Neuronal stem cell (in vitro differentiated cells): ENCODE measurements at places on chromosomes 7 and 10.
A peak's percentile ranks its signal among the peaks of the same experiment; 100 is the strongest.

DNA sequence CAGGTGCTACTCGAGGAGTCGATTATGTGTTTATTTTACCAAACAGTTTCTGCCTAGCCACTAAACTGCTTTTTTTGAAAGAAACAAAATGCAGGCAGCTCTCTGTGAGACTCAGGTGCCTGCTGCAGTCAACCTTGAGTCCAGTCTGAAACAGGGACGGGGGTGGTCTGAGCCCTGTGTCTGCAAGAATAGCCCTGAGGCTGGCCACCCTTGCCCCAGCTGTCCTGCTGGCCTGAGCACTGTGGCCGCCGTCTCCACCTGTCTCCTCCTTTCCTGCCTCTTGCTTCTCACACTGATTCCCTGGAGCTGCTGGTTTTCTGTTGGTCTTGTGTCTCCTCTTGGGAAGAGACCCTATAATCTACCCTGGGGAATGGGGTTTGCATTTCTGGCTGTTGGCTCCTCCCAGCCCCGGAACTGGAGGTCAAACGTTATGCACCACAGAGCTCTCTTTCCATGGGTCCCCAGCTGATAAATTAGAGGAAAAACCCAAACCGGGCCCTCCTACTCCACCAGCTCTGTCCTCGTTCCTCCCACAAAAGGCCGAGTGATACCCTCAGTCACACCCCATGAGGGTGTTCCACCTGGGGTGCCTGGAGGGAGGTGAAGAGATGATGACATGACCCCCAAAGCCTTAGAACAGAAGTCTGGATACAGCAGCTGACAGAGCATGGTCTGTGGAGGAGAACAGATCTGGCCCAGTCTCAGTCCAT is 15.0 kb upstream of the SLC18A3 start:
- no peak for DNase-seq

DNA sequence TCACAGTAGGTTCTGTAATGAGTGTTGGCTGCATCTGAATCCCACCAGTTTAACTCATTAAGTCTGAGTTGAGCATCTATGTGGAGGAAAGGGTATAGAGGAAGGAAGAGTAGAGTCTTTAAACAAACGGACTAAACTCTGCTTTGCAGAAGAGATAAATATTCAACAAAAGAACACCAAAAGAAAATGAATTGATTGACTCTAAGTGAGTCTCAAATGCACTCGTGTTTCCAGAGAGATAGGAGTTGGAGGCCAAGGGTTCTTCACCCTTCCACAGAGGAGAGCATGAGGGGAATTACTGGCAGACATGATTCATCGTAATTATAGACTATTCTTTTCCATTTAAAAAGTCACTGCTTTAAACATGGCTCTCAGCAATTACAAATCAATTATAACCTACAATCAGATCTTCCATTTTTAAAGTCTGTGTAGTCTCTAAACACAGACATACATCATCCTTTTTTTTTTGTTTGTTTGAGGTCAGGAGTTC is 56.3 kb downstream of the PLPP4 start:
- no peak for DNase-seq

DNA sequence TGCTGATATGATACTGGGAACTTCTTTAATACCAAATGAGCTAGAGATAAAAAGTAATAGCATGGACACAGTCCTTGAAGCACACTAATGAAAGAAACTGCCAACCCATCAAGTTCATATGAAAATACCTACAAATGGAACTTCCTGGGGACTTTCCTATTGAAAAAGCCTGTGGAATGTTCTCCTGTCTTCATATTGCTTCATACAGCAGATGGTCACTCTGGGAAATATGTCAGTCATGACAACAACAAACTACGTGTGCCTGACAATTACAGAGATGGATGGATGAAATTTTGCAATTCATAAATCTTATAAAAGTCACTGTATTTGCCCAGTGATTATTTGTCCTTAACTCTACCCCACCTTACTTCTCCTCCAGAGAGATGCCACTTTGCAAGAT is 106.6 kb upstream of the COL1A2 start:
- DNase-seq: no peak

DNA sequence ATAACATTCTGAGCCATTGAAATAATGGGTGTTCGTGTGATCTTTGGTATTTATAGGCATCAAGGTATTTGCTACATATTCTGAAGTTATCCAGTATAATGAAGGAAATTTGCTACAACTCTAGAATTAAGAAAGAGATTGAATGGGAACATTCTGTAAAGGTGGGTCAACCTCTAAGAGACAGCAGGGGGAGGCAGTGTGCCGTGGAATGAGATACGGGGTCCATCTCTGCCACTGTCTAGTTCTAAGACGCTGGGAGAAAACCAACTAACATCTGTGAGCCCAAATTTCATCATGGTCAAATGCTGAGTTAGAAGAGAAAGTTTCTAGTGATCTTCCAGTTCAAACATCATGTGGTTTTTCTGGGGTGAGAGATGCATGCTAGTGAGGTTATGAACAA is 368.9 kb downstream of the SORCS1 start:
- peak; percentile 37 for DNase-seq

- DNase-seq: no peak
Measured at GRCh38 chr10:5092848-5093790, 1.1 kb upstream of the AKR1C3 start.

DNA sequence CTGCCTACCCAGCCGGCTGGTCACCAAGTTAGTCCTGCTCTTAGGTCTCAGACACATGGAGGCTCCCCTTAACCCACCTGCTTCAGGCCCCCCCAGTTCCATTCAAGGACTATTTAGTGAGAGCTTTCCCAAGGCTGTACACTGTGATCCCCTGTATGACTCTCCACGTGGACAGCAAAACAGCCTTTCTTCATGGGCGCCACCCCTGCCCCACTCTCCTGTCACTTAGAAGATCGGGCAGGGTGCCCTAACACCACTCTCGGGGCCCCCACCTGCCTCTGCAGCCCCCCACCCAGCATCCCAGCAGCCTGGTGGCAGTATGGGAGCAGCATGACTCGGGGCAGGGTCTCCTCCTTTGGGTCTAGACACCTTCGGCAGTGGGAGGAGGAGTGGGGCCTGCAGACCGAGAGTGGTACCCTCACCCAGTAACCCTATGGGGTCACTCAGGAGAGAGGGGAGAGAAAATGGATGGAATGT is 116.6 kb downstream of the PTPN20 start:
- DNase-seq: no peak

DNA sequence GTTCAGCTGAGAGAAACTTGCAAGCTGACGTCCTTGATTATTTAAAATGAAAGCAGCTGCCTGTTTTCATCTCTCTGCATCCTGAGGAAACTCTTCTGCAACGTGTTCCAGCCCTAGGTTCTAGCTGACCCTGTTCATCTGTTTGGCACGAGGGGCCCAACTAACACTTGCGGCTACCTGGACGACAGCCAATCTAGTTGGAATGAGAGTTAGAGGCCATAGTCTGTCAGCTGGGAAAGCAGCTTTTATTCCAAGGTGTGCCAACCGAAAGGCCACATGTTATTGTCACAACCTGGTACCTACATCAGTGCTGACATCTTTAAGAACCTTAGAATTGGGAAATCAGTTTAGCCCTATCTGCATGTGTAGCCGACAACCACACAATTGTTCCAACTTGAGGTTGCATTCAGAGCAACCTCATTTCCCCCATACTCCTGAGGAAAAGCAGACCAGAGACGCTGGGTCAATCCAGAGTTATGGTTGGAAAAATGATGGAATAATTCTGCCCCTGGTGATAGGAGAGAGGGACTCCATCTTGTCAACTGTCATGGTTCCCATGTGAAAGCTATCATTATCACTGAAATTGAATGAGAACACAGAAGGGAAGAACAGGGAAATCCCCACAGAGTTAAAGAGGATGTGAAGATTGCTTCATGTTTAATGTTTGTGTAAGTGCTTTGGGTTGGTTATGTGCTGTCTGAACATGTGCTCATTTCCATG is 121.6 kb downstream of the EGFR start:
- no peak for DNase-seq

DNA sequence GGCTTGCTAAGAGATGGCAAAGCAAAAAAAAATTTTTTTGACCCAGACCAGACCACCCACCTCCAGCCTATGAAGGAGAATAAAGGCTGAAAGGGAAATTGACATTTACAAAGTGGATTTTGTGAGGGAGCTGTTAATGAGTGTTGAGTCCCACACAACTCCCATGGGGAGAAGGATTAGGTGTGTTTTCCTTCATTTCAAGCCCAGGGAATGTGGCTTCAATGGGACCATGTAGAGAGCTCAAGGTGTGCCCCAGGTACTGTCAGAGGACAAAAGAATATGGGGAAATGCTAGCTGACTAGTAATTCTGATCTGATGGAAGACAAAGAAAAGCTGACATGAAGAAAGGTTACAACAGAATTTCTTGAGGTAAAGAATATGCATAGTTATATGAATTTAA is 48.8 kb upstream of the COL1A2 start:
- DNase-seq: no peak

DNA sequence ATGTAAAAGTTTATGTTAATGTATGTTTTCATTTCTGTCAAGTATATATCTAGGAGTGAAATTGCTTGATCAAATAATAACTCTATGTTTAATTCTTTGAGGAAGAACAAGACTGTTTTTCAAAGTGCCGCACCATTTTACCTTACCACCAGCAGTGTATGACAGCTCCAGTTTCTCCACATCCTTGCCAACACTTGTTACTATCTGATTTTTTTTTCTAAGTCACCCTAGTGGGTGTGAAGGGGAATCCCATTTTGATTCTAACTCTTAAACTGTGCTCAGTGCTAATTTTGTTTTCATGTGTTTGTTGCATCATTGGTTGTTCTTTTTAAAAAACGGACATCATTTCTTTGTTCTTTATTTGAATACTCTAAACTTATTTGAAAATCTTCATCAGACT is 120.2 kb upstream of the CDK6 start:
- DNase-seq: no peak

DNA sequence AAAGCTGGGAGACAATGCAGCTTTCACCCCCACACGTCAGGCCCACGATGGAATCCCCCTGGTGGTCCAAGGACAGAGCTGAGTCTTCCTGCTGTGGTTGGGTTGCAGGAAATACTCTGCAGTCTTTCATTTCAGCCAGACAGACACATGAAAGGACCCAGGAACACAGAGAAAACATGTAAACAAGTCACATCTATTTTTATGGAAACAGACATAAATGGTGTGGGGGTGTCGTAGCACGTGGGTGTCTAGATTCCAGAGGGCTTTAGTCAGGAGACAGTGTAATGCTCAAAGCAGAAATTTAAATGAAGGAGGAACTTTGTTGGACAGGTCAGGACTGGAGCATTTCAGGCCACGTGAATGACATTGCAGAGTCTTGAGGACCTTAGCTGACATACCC is 444.6 kb downstream of the SUGCT start:
- DNase-seq: no peak

DNA sequence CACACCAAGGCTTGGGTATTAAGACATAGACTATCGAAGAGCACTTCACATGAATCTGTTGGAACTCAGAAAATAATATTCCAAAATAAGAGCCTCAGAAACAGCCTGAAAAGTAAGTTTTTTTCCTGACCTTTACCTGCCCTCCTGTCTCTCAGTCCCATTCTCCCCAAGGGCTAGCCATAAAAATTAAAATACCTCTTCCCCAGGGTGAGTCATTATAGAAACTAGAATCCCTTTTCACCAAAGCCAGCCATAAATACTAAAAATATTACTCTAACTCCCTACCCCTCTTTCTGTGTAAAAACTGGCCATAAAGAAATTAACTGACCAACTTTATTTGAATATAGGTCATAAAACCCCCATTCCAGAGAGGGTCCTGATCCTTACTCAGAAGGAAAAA is 87.9 kb upstream of the TMEM106B start:
- no peak for DNase-seq

- DNase-seq: no peak
Measured at GRCh38 chr7:111734954-111735660, 172.8 kb upstream of the IMMP2L start.

- DNase-seq: no peak
Measured at GRCh38 chr10:113239566-113240350, 289.7 kb downstream of the TCF7L2 start.

DNA sequence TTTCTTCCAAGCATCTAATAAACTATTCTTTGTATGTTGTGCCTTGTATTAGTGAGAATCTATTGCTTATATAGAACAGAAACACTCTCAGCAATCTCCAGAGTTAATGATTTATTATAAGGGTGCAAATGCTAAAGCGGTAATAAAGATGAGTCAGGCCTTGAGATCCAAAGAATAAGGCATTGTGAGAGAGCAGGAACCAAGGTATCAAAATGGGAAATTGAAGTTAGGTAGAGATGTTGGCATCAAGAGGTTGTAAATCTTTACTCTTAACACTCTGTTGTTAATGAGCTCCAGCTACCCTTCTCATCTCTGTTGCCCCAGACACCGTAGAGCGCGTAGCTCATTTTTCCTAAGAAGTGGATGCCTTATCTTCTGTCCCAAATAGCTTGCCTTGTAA is 375.2 kb downstream of the ARL4A start:
- no peak for DNase-seq

- DNase-seq: no peak
Measured at GRCh38 chr10:70736525-70736924, 48.7 kb downstream of the TBATA start.

- DNase-seq: peak; percentile 55
Measured at GRCh38 chr10:132363921-132364593, 32.1 kb downstream of the LRRC27 start.

GRCh38 chr7:116501425-116502167 is 2.1 kb downstream of the CAV2 start:
- no peak for DNase-seq

- DNase-seq: no peak
Measured at GRCh38 chr10:103692952-103693811, 162.2 kb downstream of the SH3PXD2A start.

DNA sequence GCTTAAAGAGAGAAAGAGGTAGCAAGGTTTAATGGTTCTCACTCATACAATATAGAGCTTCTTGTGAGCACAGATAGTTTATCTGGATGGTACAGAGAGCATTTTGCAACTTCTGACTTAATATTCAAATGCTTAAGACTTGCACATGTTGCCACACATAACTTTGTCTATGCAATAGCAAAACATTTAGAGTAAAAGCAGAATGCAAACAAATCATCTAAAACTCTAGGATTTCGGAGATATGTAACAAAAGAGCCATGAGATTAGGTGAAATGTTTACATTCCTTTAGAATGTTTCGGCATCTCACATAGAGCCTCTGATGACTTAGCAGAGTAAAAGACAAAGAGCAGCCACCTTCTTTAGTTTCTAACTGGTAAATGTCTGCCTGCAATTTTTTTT is 717.1 kb upstream of the LRRN3 start:
- DNase-seq: no peak

- DNase-seq: no peak
Measured at GRCh38 chr7:37446371-37446770, 2.3 kb downstream of the ELMO1 start.

GRCh38 chr7:158804335-158804734 is 25.0 kb downstream of the ESYT2 start:
- DNase-seq: no peak
